HepG2 (cell line): ENCODE measurements at places on chromosomes 13 and 19.
A peak's percentile ranks its signal among the peaks of the same experiment; 100 is the strongest.

GRCh38 chr13:90898811-90899210 lies 448.7 kb upstream of the MIR17HG start:
- no peak for DNase-seq

- DNase-seq, result no peak
Measured at GRCh38 chr19:10839114-10840050, 3.4 kb upstream of the TMED1 start.

DNA sequence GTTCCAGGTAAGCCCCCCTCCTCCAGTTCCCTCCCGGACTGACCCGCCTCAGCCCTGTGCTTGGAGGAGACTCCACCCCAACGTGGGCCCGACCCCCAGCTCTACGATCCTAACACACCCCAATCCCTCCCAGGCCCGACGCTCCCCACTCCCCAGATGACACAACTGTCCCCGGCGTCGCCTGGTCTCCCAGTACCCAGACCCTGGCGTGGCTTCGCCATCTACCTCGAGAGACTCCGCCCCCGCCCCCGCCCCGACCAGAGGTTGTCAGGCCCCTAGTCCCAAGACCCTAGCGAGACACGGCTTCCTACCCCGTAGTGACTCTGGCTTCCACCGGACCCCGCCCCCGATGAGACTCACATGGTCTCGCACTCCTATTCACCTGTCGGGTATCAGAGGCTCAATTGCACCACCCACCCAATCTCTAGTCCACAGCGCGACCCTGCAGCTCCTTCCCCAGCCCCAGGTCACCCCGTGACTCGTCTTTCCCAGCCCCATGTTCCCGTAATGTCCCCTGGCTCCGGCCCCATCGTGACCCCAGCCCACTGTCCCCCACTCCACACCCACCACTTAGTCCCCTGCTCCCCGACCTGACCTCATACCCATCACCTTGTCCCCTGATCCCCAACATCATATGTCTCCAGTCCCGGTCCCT lies 2.9 kb downstream of the CD37 start:
- DNase-seq, result no peak

DNA sequence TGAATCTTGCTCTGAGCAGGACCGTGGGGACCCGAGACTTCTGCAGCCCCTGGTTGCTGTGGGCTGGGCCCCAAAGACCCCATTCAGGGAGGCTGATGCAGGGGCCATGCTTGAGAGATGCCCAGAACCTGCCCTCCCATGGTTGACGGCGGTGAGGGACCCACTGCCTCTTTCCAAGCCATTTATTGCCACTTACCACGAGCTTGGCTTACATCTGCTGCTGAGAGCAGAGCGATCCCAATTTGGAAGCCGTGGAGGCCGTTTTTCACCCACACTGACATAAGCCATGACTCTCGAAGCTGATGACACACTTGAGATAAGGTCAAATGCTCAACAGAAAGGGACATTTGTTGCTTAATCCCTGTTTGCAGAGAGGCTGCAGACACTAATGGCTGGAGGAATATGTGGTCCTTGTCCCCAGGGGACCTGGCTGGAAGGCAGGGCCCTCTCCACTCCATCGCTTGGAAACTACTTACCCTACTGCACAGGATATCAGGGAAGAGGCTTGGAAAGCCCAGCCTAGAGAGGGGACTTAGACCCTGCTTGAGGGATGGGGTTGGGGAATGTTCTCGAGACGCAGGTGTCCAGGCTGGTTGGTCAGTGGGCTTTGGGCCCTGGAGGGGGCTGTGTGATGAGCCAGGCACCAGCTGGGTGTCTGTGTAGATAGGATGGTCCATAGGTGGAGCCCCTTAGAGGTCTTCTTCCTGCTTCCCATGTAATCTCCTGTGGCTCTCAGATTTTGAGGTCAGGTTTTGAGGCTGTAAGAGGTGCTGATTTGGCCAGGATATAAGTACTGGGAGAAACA lies 15.3 kb downstream of the ZNF536 start:
- DNase-seq, result no peak

- DNase-seq, result no peak
Measured at GRCh38 chr13:27044837-27045570, 126.6 kb downstream of the USP12 start.

- DNase-seq, result no peak
Measured at GRCh38 chr19:23531976-23532375, 136.7 kb upstream of the ZNF91 start.

DNA sequence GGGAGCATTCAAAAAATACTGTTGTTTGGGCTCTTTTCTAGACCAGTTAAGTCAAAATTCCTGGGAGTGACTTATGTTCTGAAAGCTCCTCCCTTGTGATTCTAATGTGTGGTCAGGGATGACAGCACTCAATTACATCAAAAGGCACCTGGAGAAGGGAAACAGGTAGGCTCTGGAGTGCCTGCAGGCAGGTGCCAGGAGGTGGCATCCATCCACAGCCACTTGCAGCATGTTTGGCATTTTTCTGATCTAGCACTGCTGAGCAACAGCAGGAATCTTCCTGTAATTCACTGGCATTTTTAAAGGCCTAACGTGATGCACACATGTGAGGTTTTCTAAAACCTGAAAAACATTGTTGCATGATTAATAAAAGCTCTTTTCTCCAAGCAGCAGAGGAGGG lies 94.6 kb downstream of the CCNA1 start:
- no peak for DNase-seq

- peak; percentile 58 for DNase-seq
Measured at GRCh38 chr19:47813304-47813994, 8.3 kb upstream of the CRX start.

DNA sequence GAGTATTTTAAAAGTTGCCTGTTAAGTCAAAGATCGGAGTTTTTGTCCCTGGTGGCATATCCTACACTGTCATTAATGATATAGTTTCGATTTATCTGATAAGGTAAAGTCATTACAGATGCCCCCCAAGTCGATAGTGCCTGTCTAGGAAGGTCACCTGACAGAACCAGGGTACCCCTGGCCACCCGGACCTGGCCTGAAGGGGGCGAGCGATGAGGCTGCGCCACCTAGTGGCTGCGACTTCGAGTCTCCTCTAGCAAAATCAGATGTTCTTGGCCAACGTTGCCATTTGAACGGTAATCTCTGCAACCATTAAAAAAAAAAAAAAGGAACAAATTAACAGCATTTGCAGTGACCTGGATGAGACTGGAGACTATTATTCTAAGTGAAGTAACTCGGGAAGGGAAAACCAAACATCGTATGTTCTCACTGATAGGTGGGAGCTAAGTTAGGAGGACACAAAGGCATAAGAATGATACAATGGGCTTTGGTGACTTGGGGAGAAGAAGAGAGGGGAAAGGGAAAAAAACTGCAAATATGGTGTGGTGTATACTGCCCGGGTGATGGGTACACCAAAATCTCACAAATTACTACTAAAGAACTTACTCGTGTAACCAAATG lies 565.1 kb downstream of the LIG4 start:
- peak; percentile 16 for DNase-seq

- no peak for DNase-seq
Measured at GRCh38 chr13:98900442-98900841, 77.4 kb downstream of the DOCK9 start.

DNA sequence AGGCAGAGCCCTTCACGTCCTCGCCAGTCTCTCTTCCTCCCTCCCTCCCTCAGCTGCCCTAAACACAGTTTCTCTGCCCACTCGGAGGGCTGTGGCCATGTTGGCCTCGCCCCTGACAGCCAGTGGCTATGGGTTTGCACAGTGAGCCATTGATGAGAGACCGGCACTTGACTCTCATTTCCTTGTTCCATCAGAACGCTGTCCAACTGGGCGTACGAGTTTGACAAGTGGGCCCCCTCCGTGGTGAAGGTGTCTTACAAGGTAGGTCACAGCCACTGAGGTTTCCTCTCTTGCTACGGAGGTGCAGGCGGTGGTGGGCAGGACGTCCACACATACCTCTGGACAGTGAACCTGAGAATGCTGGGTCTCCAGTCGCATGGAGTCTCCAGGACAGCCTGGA lies 57.9 kb downstream of the SMARCA4 start:
- DNase-seq, result no peak

DNA sequence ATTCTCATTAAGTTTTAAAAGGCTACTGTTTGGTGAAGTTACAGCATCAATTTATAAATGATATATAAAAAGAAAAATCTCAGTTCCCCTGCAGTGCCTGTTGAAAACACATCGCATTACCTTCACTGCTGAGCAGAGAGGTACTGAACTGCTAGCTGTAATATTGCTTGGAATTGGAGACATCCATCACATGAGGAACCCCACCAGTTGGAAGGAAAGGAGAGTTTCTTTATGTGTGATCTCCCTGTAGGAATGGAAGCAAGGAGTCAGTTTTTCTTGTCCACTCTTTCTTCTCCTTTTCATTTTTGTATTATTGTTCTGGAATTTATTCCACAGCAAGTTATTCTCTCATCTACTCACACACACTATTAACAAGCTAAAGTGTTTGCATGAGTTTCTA lies 1586.0 kb upstream of the PRR20A start:
- no peak for DNase-seq

DNA sequence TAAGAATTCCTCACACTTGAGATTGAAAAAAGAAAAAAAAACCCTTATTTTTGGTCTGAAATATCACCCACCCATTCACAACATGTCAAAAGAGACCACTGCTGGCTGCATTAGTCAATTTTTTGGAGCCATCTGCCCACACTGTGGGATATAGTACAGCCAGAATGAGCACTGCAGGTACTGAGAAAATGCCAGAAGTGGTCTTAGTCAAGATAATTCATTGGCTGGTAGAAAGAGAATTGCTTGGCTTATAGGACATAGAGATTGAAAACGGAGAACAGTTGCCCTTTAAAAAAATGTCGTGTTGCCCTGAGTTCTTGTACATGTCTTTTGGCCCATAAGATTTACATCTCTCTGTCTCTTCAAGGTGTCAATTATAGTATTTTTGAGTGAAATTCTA lies 1899.5 kb downstream of the OLFM4 start:
- no peak for DNase-seq

DNA sequence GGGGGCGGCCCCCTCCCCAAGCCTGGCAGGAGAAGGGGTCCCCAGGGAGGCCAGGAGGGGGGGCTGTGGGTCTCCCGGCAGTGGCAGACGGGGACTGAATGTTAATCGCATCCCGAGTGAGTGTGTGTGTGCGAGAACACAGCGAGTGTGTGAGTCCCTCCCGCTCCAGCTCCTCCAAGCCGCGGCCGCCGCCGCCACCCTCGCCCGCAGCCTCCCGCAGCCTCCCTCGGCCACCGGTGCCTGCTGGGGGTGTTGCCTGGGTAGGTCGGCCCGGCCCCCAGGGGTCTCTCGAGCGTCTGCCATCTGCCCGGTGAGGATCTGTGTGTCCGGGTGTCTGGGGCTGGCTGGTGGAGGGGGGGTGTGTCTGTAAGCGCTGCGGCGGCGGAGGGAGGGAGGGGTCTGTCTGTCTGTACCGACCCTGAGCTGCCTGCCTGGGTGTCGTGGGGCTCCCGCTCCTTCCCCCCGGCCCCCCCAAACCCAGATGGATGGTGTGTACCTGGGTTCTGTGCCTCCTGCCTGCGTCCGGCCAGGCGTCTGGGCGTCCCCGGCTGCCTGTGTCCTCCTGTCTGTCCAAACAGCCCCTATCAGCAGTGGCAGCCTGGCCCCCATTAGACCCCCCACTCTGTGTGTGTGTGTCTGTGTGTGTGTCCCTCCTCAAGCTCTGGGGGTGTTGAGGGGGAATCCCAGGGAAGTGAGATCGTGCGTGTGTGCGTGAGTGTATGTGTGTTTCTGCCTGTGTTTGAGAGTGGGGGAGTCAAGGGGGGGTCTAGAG lies at the start of gene GRIN2D:
Gene GRIN2D, plus strand, starts transcription at position 110 of the 772 bp plus-strand sequence. CDS start 4,725 bp downstream, outside the sequence.
- no peak for DNase-seq

DNA sequence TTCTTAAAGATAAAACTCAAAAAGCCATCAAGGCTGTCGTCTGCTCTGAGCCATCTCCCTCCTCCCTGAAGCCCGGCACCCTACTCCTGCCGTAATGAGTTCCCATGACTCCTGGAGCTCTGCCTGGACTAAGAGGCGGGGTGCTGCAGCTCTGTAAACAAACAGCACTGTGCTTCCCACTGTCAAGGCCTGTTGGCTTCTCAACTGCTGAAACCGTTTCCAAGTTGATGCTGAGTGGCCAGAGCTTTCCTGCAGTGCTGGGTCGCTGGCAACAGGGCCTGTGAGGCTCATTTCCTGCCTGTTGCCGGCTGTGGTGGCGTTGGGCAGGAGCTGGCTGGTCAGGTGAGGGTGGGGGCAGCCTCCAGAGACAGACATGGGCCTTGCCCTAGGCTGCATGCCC lies 26.7 kb upstream of the ISYNA1 start:
- peak; percentile 80 for DNase-seq

GRCh38 chr13:24617256-24618010 lies 62.8 kb upstream of the ATP12A start:
- DNase-seq, result no peak

- no peak for DNase-seq
Measured at GRCh38 chr13:35475212-35475959, 1.1 kb downstream of the MAB21L1 start.

GRCh38 chr13:94974015-94974951 lies 261.9 kb upstream of the SOX21 start:
- DNase-seq, result no peak

DNA sequence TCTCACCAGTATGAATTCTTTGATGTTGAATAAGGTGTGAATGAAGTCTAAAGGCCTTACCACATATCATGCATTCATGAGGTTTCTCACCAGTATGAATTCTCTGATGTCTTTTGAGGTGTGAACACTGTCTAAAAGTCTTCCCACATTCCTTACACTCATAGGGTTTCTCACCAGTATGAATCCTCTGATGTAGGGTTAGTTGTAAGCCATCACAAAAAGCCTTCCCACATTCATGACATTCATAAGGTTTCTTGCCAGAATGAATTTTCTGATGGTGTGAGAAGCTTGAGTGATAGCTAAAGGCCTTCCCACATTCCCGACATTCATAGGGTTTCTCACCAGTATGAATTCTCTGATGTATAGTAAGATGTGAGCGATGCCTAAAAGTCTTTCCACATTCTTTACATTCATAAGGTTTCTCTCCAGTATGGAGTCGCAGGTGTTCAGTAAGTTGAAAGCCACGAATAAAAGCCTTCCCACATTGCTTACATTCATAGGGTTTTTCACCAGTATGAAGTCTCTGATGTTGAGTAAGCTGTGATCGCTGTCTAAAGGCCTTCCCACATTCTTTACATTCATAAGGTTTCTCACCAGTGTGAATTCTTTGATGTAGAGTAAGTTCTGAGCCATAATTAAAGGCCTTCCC lies 27.7 kb downstream of the ZNF461 start:
- DNase-seq, result no peak

GRCh38 chr13:109644069-109644750 lies 142.2 kb downstream of the IRS2 start:
- no peak for DNase-seq

- no peak for DNase-seq
Measured at GRCh38 chr13:108475181-108475580, 154.2 kb upstream of the MYO16 start.

- no peak for DNase-seq
Measured at GRCh38 chr19:48578891-48579290, 26.9 kb downstream of the SULT2B1 start.
